ENCODE measurements at places on chromosomes 2 and 18.

GRCh38 chr18:47254341-47254939 lies 3.0 kb upstream of the SKOR2 start:
- no peak for DNase-seq

DNA sequence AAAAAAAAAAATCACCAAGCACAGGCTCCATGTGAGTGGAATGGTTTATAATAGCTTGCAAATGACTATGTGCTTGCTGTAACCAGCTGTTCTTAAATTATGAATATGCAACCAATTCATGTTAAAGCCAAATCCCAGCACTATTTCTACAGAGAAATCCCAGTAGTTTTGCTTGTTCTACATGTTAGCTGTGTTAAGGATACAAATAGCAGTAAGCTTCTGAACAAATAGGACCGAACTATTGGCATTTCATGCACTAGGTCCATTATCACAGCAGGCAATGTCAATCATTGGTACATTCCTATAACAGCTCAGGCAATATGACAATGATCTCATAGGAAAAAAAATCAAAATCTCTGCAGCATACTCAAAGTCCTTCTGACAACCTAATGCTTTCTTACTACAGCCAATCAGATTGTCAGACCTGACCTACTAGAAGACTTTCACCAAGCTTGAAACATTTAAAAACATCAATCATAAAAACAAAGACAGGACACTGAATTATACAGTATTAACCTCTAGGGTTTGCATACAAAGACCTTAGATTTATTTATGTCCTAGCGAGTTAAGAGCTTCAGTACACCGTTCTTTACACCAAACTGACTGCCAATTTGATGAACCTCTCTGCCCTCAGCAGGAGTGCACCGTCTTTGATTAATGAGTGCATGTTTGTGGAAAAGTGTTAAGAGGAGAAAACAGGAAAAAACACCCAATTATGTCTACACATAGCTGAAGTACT lies 6.4 kb downstream of the BAZ2B start:
- no peak for DNase-seq

DNA sequence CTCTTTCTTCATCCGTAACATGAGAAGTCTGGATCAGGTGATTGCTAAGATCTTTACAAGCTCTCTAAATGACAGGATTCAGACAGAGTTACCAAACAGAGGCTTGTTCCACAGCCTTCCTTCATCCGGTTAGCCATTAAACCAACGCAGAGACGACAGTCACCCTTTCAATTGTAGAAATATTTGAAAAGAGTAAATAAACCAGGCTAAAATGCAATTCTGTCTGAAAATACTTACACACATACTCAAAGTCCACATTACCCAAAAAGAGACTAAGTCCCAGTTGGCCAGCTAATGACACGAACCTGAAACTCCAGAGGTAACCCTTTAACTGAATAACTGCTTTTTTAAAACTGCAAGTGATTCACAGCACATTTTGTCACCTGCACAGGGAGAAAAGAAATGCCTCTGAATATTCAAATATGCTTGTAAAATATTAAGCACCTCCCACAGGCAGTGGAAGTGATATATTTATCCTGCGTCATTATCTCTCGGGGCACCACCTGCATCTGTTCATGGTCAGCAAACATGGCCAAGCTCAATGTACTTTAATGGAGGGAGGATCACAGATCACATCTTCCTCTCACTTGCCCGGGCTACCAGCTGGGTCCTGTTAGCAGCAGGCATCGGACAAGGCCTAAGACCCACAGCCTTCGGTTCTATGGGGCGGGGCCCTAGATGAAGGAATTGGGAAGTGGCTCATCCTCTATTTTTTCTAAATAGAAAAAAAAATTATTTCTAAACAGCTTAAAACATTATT lies 38.8 kb upstream of the DNER start:
- DNase-seq, result no peak

GRCh38 chr2:30860003-30860725 lies 52.9 kb upstream of the CAPN13 start:
- DNase-seq, result no peak
